ENCODE measurements at places on chromosomes 1 and 21. TPM values are rescaled to one million over a fixed set of nuclear protein-coding genes. Genes with fewer than 3 reads are reported as not detected.

GRCh38 chr1:63773815-63774616 lies at the start of gene ROR1:
Gene ROR1 (plus strand): TSS chr1:63774017.
- peak; percentile 89 for DNase-seq

- no peak for DNase-seq
Measured at GRCh38 chr1:13775459-13775858, 75.5 kb downstream of the PRDM2 start.

DNA sequence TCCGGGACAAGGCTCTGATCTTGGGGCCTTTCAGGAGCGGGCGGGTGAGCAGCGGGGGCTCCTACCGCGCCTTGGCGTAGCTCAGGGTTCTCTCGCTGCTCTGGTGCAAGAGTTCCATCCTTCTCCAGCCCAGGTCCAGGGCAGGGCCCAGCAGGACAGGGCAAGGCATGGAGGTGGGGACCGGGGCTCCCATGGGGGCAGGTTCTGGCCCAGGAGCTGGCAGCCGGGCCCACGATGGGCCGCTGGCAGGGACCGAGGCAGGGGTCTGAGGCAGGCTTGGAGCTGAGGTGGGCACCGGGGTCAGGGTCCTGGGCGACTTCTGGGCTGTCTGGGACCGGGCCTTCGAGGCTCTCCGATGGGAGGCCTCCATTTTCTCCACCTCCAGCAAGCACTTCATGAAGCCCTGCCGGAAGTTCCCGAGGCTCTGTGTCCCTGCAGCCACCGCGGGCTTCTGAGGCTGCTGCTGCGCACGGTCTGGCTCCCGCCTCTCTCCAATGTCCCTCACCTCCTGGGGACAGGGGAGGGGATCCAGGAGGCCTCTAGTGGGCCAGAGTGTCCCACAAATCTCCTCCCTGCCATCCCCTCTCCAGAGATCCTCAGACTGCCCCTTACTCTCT lies 27.6 kb downstream of the SPATA21 start:
- no peak for DNase-seq

- DNase-seq = no peak
Measured at GRCh38 chr21:33980276-33980916, 64.8 kb upstream of the ATP5PO start.

DNA sequence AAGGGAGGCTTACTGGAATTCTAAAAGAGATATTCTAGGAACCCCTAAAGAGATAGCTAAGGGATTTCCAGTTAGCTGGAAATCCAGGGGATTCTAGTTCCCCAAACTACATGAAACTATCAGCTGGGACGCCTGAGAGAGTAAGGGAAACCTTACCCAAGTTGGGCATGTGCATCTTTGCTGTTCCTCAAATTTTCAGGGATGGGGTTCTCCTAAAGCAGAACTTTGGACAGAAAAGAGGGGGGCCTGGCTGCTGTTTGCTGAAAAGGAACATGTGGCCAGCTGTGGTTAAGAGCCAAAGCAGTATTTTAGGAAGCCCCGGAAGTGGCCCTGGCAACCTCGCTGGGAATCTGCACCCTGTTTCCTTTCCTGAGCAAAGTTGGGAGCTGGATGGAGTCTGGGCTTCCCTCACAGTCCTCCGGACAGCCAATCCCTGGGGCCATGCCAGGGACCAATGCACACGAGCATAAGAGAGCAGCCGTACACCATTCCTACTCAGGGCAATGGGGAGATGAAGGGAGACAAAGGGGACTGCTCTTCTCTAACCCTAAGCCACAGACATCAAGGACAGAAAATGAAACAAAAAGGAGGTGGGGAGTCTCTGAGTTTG lies 154.3 kb downstream of the PLXNA2 start:
- DNase-seq = peak; percentile 19

- DNase-seq = no peak
Measured at GRCh38 chr1:42913426-42914091, 45.1 kb downstream of the SLC2A1 start.

GRCh38 chr1:18505666-18506065 lies 24.9 kb downstream of the KLHDC7A start:
- no peak for DNase-seq

GRCh38 chr1:13706046-13706445 lies 6.1 kb downstream of the PRDM2 start:
- DNase-seq = no peak

DNA sequence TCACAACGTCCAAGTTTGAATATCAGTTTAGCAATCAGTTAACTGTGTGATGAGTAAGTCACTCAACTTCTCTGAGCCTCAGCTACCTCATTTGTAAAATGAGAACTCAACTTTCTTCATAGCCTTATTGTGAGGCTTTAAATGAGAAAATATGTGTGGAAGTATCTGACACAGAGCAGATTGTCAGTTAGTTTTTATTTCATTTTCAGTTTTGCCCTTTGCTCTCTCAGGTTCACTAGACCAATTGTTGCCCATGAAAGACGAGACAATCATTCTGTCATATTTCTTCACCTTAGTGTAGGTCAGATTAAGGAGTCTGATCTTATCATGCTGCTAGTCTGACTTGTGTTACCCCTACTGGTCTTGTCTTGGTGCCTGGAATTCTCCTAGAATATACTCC lies 232.8 kb upstream of the PTBP2 start:
- no peak for DNase-seq

EXO1 gene
- total RNA-seq = not detected

ATAD3C gene
- total RNA-seq = 2.6 TPM

SAMD11 gene
- 1.4 TPM for total RNA-seq
